ENCODE measurements at places on chromosomes 2 and 18.

DNA sequence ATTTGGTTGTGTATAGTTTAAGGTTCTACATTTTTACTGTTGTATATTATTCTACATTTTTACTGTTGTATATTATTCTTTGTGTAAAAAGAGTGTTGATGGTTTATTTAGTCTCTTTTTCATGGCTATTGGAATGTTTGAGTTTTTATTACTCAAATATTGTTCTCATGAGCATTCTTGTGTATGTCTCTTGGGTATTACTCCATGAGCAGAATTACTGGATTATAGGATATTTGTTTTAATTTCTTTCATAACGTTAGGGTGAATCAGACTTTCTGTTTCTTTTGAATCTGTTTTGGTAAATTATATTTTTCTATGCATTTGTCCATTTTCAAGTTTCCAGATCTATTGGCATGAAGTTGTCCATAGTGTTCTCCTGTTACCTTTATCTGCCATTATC, 111.6 kb downstream of the DYNAP start:
- DNase-seq: no peak

DNA sequence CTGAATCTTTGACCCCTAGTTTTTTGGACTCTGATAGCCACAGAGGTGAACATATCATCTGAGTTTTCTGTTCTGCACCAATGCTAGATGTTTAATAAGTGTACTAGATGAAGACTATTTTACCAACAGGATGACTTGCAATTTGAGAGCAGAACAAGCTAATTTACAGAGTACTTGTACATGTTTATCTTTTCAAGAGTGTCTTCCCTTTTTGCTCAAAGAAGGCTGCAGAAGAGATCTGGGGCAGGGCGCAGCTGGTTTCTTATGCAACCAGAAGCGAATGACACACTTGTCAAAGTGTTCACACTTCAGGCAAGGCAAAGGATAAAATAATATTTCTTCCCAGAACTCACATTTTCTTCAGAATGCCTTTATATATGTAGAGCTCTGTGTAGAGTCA, 86.0 kb downstream of the VWA3B start:
- DNase-seq: no peak

DNA sequence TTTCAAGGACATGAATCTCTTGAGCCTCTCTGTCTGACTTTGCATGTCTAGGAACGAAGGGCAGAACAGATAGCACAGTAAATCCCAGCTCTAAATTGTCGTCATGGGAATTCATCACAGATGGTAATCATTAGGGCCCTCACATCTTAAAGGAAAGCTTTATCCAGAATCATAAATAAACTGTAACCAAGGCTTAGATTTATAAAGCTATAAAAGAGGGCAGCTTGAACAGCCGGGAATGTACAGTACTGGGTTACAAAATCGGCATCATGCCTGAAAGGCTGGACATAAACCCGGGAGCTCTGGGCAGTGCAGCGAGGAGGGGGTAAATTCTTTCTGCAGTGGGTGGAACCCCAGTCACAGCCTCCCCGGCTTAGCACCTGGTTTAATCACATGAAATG, 144.4 kb downstream of the GFPT1 start:
- DNase-seq: no peak

DNA sequence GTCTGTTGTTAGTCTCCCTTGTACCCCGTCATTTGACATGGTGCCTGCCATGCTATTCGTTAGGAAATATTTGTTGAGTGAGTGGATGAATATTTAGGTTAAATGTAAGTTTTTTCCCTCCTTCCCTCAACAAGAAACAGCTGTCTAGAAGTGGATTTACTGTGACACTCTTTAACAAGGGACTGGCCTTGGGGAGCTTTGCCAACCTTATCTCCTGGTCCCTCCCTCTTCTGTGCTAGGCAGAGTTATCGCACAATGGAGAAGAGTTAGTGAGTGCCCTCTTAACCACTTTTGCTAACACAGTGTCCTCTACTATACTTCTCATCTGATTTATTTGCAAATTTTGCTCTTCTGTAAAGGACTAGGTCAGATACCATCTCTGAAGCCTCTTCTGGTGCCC, 61.2 kb downstream of the DIS3L2 start:
- no peak for DNase-seq

- DNase-seq: no peak
Observed at GRCh38 chr2:71003966-71004755, 9.5 kb upstream of the TEX261 start.

DNA sequence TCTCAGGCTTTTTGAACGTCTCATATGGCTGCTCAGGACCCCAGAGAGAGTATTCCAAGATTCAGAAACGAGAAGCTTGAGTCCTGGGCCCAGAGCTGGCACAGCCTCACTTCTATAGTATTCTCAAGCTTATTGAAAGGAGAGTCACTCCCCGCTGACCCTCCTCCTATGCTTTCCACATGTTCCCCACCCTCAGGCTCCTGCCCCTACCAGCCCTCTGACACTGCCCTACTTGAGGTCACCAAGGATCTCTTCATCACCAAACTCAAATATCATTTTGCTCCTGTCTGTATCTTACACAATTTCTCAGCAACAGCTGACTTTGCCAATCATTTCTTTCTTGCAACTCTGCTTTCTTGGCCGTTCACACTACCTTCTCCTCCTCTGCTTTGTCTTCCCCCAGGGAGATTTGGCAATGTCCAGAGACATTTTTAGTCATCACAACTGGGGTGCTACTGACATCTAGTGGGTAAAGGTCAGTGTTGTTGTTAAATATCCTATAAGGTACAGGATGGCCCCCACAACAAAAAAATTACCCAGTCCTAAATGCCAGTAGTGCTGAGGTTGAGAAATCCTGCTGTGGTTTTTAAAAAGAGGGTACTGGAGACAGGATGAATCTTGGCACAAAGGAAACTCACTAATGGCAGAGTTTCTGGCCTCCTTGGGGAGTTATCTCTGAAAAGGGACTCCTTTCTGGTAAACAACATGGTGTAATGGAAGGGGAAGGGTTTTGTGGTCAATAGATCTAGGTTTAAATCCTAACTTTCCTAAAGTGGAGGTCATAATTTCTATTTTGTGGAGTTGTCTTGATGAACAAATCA, 26.9 kb upstream of the INSIG2 start:
- no peak for DNase-seq

- DNase-seq: no peak
Observed at GRCh38 chr2:118292991-118293390, 204.7 kb downstream of the INSIG2 start.

GRCh38 chr2:175399326-175399725, 217.8 kb upstream of the ATP5MC3 start:
- DNase-seq: no peak

GRCh38 chr18:43341014-43341413, 63.7 kb upstream of the SYT4 start:
- DNase-seq: no peak

DNA sequence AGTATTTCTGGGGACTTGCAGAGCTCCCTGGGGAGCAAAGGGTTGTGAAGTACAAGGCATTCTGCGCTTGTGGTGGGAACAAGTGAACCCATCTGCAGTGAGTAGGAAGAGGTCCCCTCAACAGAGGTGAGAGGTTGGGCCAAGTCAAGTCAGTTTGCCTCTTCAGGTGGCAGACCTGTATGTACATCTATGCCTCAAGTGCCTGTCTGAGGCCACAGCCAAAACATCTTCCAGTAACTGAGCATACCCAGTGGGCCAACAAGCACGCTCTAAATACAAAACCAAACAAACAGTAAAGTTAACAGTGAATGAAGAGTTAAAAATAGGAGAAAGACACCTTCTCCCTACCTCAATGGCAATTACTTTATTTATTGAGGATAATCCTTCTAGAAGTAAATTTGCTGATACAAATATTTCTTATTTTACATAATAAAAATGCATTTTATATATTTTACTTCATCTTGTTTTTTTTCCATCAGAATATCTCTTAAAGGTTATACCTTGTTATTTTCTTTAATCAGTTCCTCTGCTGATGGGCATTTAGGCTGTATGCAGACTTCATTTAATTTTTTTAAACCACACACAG, 2.5 kb downstream of the GYPC start:
- DNase-seq: no peak

DNA sequence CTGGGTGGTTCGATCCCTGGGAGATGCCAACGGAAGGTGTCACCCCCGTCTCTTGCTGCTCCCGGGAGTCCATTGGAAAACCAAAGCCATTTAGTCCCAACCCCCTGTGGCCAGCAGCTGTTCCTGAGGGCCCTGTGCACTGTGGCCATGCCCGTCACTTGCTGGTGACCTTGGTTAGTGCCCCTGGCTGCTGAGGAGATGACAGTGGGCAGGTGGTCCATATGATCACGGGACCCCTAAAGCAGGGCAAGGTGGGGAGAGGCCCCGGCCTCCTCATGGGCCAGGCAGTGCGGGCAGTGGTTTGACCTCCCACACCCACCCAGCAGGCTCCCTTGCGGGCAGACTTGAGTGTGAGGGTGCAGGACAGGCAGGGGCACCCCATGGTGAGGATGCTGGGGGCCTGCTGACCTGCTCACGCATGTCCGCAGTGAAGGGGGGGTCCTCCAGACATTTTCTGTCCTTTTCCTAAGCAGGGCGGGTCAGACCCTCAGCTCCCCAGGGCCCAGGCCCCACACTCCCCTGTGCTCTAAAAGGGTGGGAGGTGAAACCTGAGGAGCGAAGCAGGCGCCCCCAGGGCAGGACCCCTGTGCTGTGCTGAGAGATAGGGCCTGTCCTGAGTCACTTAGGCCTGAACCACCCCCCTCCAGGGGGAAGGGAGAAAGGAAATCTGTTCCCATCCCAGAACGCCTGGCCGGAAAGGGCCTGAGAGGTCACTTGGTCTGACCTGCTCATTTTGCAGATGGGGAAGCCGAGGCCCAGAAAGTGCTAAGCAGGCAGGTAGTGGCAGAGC, 6.8 kb downstream of the ITM2C start:
- no peak for DNase-seq

GRCh38 chr18:7325126-7325430, 94.2 kb downstream of the LRRC30 start:
- no peak for DNase-seq

GRCh38 chr2:55553321-55553720, 33.8 kb downstream of the CFAP36 start:
- DNase-seq: no peak

GRCh38 chr2:23386339-23387220, 1.6 kb downstream of the KLHL29 start:
- no peak for DNase-seq

DNA sequence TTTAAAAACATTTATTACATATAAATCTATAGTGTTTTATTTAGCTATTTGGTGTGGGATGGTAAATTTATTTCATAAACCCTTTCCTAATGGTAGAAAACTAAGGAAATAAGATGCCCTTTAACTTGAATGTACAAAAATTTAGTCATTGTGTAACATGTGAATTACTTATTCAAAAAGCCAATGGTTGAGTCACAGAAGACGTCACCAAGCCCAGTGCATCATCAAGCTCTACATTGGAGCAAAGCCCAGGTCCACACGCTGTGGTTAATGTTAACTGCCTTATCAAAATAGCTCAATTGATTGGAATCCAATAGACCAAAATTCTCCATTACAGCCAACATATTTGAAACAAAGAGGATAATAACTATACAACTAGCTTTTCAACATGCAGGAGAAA, 145.5 kb upstream of the LYPD1 start:
- no peak for DNase-seq

All from stimulated activated CD8-positive, alpha-beta memory T cell treated with anti-CD3 and anti-CD28 coated beads, Interleukin-4, amount 100 ng/mL, for 1 hour (primary cell).